Stimulated activated CD4-positive, alpha-beta T cell treated with anti-CD3 and anti-CD28 coated beads, Interleukin-12 subunit alpha, Interleukin-12 subunit beta, amount 100 ng/mL, for 48 hours (primary cell): ENCODE measurements at places on chromosomes 6 and 20.

DNA sequence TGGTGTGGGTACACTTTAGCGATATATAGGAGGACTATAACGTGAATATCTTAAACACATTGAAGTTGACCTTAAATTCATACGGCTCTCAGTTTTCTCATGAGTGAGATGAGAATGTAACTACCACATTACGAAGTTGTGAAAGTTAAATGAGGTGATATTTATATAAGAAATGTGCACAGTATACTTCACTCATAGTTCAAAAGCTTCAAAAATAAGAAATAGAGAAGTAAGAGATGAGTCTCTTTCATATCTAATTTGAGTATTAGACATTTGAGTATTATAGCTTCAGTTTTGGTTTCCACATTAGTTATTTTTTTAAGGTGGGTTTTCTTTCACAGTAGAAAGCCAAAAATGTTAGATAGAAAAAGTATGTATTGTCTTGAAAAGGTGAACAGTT is 183.3 kb downstream of the NKAIN2 start:
- no peak for DNase-seq

GRCh38 chr6:143374014-143374413 is 76.5 kb downstream of the ADAT2 start:
- no peak for DNase-seq

- DNase-seq = no peak
Observed at GRCh38 chr6:144530118-144530517, 245.0 kb downstream of the UTRN start.

DNA sequence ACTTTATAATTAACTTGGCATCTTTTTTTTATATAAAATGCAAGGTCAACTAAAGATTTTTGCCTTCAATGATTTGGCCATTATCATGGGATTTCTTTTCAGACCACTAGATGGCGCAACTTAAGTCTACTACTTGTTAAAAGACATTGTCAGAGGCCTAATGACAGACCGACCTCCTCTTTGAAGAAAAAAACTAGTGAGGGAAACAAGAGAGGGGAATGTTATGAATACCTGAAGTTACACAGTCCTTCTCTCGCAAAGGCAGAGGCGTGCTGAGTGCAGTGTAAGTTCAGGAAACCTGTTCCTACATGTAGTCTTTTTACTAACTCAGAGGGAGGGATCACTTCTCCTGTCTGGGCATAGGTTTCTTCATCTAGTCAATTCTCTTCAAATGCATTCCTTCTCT is 9.3 kb downstream of the TRAPPC3L start:
- no peak for DNase-seq

DNA sequence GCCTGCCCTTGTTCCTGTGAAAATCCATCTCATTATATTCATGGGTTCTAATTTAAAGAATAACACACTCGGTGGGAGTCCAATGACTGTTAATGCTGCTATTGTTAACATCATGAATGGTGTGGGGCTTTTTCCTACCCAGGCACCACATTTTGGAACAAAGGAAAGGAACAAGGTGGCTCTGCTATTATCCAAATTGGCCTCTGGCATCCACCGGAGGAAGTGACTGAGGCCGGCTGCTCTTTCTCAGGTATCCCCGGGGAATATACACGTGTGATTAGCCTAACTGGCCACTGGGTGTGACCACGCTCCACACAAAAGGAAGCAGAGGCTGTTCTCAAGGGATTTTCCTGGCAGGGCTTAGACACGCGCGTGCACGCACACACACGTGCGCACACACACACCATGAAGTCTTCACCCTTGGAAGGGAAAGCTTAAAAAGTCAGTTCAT is 601.2 kb upstream of the ARID1B start:
- DNase-seq = no peak

GRCh38 chr6:19734519-19734918 is 102.7 kb upstream of the ID4 start:
- no peak for DNase-seq

DNA sequence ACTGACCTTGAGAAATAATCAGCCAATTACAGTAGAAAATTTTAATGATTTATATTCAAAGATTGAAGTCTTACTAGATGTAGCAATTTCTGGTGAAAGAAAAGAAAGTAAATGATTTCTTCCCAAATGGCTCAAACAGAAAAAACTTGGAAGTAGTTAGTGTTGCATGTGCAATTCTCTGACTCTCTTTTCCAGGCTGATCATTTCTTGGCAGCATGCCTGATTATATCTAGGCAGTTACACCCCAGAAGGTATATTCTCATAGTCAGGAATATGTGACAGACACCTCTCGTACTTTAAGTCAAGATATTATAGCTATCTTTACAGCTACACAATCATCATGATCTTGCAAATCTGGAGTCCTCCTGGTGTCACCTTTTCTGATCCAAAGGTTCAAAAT is 122.9 kb downstream of the PDE7B start:
- DNase-seq = no peak

- DNase-seq = no peak
Observed at GRCh38 chr6:49676671-49677281, 36.6 kb downstream of the CRISP2 start.

DNA sequence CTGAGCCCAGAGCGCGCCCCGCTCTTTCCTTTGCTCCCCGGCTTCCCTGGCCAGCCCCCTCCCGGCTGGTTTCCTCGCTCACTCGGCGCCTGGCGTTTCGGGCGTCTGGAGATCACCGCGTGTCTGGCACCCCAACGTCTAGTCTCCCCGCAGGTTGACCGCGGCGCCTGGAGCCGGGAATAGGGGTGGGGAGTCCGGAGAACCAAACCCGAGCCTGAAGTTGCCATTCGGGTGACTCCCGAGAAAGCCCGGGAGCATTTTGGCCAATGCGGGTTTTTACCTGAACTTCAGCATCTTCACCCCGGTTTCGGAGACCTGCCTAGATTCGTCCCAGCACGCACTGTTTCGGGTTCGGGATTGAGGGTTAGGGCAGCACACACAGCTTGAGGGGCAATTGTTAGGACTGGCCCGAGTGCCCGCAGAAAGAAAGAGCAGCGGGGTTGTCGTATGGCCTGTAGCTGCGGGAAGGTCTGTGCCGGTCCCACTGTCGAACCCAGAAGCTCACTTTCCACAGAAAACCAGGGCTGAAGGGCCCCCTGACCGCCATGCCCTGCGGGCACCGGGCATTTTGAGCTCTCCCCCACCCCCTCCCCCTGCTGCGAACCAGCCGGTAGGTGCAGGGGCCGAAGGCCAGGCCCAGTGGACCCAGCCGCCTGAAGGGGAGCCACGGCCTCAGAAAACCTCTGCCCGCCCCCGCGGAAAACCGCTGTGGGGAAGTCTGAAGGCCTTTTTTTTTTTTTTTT is 2.1 kb downstream of the FOXP4 start:
- DNase-seq = peak; percentile 52

GRCh38 chr6:144331491-144331969 is 46.4 kb downstream of the UTRN start:
- no peak for DNase-seq

DNA sequence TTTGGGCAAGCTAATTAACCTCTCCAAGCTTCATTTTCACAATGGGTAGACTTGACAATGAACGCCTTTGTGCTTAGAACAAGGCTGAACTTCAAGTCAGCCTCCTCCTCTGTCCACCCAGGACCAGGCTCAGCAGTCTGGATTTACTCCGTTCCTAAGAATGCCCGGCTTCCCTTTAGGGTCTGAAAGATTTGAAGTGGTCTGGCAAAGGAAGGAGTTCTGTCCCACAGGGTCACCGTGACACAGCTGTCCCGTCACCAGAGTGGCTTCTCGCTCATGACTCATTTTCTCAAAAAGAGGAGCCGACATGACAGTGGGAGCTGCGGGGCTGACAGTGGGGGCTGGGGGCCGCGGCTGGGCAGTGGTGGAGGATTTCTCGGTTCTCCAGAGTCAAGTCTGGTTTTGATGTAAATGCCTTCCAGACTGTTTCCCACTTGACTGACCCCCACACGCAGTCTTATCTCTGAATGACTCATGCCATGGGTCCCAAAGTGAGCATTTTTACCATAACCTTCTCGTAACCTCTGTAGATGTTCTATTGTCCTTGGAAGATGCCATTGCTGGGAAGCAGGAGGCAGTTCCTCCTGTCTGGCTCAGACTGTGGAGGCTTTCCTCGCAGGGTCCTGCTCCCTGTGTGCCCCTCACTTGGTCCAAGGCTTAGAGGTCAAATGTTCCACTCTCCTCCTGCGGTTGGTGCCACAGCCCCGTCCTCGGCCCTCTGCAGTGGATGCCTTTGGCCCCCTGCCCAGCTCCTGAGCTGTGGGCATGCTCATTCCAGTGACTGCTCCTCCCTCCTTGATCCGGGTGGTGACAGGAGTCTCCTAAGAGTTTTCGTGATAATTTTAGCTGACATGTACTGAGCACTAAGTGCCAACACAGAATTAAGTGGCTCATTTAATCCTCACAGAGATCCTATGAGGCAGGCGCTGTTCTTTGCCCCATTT is 253.1 kb downstream of the FNDC1 start:
- no peak for DNase-seq

- DNase-seq = no peak
Observed at GRCh38 chr6:77341058-77341986, 122.0 kb downstream of the HTR1B start.

DNA sequence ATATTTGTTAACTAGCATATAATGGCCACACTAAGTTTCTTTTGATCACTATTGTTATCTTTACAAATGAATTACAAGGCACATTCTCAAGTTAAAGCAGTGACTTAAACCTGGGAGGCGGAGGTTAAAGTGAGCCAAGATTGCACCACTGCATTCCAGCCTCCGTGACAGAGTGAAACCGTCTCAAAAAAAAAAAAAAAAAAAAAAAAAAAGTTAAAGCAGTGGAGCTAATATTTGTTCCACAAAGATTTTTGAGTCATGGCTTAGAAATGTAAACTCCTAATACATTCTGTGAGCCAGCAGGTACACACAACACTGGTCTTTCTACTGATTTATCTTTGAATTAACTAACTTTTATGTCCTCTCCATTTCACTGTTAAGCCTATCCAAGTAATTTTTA is 221.7 kb upstream of the HTR1E start:
- DNase-seq = no peak

- no peak for DNase-seq
Observed at GRCh38 chr6:22954749-22955385, 385.5 kb downstream of the HDGFL1 start.

- no peak for DNase-seq
Observed at GRCh38 chr20:38267296-38267695, 6.8 kb upstream of the KIAA1755 start.

DNA sequence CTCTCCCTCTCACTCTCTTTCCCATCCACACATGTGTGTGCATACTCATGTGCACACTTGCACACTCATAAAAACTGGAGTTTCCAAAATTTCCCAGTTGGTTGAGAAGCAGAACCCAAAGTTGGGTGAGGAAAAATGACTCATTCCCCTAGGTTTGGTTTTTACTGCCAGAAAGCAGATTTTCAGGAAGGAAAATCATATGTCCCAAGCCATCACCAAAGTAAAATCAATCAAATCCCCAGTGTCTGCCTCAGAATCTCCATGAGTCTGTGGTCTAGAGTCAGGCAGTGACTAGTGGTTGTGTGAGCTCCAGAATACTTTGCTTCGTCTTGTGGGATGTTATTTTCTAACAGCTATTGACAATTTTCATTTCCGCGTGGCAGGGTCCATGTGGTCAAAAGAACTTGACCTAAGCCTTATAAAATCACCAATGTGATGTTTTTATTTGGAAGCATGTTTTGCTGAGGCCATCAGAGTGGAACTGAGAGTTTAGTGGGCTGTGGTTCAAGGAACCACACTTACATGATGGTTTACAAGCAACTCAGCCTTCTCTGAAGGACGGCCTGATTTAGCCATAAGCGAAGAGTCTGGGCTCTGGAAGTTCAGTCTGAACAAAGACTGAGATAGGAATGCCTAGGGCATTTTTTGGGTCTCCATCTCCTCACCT is 81.9 kb upstream of the CCN6 start:
- DNase-seq = no peak

DNA sequence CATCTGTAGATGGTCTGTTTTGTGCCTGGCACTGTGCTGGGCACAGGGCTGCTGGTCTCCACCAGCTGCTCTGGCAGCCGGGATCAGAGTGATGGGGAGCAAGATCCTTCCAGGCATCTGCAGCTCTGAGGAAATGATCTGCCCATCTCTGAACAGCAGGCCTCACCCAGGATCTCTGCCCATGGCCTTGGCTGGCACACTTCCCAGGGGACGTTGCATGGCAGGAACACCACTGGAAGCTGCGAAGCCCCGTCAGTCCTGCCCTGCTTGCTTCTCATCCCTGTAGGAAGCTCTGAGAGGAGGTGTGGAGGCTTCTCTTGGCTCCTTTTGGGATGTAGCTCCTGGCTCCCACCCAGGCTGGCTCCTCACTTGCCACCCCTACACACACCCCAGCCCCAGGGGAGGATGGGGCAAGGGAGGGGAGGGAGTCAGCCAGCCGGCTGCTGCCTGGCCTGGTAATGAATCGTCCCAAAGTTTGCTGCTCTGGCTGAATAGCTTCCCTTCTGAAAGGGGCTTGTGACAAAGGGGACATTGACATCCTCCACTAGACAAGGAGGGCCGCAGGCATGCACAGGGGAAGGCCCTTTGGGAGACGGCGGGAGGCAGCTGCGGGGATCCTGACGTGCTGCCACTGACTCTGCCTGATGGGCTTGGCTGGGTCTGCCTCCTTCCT is 108.9 kb downstream of the VEGFA start:
- DNase-seq = no peak

GRCh38 chr6:44452725-44453124 is 65.2 kb downstream of the CDC5L start:
- no peak for DNase-seq

GRCh38 chr20:2307136-2307535 is 11.3 kb downstream of the TGM3 start:
- DNase-seq = no peak

DNA sequence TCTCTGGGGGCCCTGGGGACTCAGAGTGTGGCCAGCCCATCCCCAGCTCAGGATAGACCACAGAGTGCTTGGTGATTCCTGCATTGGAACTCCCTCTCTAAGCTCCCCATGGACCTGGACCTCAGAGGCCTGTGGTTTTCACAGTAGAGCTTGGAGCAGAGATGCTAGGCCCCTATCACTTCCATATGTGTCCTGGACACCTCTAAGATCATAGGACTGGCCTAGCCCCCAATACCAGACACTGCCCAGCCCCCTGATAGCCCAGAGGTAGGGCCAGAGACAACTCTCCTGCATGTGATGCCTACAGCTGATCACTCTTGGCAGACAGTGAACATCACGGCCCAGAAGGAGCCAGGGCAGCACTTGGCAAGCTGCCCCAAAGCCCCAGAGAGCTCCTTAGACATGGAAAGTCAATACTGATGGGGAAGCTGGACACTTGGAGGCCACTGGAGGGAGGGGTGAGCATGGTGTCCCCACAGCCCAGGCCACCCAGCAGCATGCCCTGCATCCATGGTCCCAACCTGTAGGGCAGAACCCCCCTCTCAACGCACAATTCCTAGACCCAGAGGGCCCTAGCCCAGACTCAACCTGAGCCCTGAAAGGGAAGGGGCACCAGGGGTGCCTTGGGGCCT is 27.1 kb downstream of the UBD start:
- DNase-seq = no peak

- DNase-seq = peak; percentile 39
Observed at GRCh38 chr6:11324453-11325015, 92.1 kb upstream of the NEDD9 start.

GRCh38 chr6:7846966-7847818 is 63.4 kb downstream of the TXNDC5 start:
- no peak for DNase-seq
